GM20000 (cell line): ENCODE measurements at places on chromosomes 7 and 10.

DNA sequence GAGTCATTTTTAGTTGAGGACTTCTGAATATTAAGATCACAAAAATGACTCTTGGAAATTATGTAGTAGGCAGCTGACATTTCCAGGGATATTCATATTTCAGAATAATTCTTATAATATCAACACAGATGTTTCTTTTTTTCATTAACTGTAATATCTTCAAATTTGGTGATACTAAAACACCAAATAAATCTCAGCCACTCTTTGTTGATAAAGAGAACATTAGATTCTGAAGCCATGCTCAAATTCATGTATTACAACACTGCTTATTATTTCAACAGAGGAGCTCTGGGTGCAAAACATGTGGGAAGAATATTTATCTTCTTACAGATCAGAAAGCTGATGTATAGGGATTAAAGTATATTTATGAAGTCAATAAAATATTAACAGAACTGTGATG, 355.4 kb downstream of the CRPPA start:
- DNase-seq = no peak

GRCh38 chr7:5195157-5195556, 5.1 kb downstream of the WIPI2 start:
- DNase-seq = no peak

- no peak for DNase-seq
These were observed 48.1 kb downstream of the ITPRID1 start for GRCh38 chr7:31562002-31562401.

- DNase-seq = no peak
These were observed 13.2 kb upstream of the SCIN start for GRCh38 chr7:12557282-12557681.

GRCh38 chr10:72567421-72567820, 58.5 kb downstream of the MICU1 start:
- no peak for DNase-seq

DNA sequence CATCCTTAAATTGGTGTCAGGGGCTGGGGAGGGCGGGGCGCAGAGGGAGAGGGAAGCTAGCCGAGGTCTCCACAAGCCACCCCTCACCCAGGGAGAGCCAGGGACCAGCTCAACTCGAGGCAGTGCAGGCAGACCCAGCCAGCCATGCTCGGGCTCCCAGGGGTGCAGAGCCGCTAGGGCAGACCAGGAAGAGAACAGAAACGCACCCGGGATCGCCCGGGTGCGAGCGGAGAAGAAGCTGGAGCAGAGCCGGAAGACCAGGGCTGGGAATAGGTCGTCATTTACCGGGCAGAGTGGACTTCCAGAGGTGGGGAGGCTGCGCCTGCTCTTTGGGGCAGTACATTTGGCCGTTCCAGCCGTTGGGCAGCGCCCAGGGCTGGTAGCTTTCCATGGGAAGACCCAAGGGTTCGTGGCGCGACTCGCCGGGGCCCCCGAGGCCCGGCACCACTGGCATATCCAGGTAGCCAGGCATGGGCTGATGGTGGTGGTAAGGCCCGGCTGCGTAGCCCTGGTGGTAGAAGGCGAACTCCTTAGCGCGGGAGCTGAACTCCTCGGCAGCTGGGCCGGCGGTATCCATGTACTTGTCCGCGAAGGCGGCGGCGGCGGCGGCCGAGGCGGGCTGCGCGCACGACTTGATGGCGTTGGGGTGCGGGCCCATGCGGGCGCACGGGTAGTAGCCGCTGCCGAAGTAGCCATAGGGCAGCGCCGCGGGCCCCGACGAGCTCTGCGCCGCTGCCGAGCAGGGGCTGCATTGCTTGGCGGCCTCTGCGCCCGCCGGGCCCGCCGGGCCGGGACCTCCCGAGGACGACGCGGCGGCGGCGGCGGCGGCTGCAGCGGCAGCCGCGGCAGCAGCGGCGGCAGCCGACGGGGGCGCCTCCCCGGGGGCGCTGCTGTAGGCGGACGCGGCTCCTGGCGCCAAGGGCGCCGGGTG, 755 bp downstream of the HOXA13 start:
- DNase-seq = no peak

DNA sequence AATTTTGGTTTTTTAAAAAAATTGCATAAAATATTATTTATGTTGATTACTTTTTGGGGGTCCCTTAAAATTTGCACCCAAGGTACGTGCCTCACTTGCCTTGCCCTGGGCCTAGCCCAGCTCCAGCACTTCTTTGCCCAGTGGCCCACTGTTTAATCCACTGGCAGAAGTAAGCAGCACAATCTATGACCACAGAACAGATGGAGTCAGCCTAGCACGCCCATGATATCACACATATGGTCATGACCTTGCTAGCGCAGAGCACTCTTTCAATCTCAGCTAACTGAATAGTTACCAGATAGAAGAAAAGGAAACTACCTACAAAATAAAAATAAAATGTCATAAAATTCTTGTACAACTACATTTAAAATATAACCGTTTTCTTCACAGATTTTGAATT, 5.6 kb downstream of the OGA start:
- DNase-seq = no peak

DNA sequence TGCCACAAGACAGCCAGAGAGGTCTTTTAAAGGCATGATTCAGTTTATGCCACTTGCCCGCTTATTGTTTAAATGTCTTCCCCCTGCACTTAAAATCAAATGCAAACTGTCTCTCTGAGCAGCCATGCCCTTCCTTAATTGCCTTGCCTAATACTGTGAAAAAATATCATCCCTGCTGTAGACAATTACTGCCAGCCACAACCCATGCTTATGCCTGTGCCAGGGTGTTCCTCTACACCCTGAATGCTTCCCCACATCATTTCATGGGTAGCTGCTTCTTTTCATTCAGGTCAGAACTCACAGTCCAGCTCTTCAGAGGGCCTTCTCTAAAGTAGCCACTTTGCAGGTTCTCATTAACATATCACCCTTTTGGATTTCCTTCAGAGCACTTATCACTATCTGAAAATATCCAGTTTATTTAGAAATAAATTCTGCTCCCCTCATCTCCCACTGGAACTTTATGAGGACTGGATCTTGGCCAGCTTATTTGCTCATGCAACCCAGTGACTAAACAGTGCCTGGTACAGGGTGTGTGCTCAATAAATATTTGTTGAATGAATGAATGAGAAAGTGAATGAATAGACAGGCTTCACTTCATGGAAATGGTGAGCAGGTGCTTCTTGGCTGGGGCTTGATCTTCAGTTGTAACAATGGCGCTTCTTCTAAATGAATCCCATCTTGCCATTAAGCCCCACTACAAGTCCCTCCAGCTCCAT, 162.4 kb upstream of the MDFIC start:
- DNase-seq = no peak

GRCh38 chr7:53350241-53350640, 314.8 kb downstream of the POM121L12 start:
- peak; percentile 3 for DNase-seq

- DNase-seq = no peak
These were observed 19.4 kb upstream of the CABCOCO1 start for GRCh38 chr10:61643316-61643751.

- no peak for DNase-seq
These were observed 128.1 kb upstream of the ACBD5 start for GRCh38 chr10:27368706-27369105.

- no peak for DNase-seq
These were observed 46.5 kb upstream of the DGKI start for GRCh38 chr7:137893143-137893742.

DNA sequence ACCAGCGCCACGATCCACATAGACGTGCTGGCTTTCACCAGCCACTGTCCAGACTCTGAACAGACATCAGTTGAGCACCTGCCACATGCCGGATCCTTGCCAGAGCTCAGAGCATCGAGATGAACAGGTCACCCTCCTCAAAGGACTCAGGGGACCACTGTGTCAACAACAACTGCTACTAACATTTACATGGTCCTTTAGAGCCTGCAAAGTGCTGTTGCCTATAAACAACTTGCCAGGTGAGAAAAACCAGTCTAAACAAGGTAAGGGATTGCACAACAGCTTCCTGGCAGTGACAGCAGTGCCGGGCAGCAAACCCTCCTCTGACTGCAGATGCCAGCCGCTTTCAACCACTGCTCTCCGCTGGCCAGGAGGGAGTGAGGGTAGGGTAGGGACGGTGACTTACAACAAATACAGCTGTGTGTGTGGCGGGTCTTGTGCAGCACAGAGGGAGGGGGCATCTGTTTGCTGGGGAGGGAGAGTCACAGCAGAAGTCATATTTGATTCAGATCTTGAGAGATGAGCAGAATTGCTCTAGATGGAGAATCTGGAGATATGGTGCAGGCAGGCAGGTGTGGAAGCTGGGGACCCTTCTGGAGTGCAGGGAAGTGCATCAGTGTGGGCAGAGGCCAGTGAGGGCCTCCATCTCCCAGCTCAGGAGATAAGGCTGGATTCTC, 32.8 kb upstream of the RHEB start:
- no peak for DNase-seq

DNA sequence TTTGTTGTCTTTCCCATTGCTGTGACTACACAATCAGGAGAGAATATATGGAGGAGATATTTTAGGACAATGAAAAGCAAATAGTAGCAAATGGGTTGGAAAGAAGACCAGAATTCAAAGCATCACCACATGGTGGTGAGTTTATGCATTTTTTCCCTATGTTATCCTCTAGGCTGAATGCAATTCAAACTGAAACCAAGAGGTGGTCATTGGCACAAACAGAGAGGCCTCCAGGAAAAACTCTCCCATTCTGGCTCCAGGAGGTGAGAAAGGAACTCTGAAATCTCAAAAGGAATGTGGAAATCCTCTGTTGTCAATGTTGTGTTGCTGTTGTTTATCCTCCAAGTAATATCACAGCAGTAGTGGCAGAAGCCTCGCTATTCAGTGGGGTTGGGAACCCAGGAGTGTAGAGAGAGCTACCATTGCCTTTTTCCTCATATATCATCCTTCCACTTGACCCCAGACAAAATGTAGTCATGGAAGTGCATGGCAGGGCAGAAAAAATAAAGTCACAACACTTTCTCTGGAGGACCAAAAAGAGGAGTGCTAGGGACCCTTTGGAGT, 819.1 kb downstream of the GRID1 start:
- no peak for DNase-seq

- DNase-seq = no peak
These were observed 192.2 kb downstream of the ELAPOR2 start for GRCh38 chr7:86867163-86867762.

GRCh38 chr10:52256832-52257691, 57.0 kb upstream of the DKK1 start:
- DNase-seq = peak; percentile 15

DNA sequence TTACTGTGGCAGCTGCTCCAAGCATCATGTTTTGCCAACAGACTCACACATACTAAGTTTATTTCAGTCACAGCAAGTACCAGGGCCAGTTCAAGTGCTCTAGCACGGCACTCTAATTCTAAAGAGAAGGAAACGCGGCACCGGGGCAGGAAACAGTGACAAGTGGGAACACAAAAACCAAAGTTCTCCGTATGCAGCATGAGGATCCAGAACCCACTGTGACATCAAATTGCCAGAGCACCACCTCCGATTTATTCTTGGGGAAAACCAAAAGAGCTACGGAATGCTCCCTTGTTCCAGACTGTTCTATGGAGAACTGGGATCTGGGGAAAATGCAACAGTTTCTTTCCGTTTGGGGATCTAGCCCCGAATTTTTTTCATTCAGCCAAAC, 448 bp upstream of the PTER start:
- no peak for DNase-seq

- no peak for DNase-seq
These were observed 91.1 kb upstream of the DNAJB12 start for GRCh38 chr10:72445851-72446250.

DNA sequence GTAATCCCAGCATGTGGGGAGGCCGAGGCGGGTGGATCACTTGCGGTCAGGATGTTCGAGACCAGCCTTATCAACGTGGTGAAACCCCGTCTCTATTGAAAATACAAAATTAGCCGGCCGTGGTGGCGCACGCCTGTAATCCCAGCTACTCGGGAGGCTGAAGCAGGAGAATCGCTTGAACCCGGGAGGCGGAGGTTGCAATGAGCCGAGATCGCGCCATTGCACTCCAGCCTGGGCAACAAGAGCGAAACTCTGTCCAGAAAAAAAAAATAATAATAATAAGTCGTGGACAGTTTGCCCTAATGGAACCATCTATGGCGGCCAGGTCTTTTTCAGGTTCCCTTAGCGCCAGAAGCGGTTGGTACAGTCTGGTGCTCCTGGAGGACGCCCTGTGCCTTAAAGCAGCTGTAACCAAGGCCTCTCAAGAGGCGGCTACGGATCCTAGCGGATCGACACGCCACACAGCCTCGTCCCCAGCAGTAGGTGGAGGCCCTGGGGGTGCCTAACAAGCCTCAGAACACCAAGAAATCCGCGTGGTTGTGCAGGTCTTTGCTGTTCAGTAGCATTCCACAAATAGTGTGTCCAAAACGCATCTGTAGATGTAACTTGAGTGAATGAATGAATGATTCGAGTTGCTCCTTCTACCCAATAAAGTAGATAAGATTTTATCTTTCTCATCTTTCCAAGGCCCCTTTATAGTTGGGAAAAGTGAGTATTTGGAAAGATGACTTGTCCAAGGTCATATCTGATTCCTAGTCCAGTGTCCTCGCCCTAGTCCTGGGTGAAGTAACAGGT, 982 bp downstream of the PGAM1 start:
- DNase-seq = no peak

DNA sequence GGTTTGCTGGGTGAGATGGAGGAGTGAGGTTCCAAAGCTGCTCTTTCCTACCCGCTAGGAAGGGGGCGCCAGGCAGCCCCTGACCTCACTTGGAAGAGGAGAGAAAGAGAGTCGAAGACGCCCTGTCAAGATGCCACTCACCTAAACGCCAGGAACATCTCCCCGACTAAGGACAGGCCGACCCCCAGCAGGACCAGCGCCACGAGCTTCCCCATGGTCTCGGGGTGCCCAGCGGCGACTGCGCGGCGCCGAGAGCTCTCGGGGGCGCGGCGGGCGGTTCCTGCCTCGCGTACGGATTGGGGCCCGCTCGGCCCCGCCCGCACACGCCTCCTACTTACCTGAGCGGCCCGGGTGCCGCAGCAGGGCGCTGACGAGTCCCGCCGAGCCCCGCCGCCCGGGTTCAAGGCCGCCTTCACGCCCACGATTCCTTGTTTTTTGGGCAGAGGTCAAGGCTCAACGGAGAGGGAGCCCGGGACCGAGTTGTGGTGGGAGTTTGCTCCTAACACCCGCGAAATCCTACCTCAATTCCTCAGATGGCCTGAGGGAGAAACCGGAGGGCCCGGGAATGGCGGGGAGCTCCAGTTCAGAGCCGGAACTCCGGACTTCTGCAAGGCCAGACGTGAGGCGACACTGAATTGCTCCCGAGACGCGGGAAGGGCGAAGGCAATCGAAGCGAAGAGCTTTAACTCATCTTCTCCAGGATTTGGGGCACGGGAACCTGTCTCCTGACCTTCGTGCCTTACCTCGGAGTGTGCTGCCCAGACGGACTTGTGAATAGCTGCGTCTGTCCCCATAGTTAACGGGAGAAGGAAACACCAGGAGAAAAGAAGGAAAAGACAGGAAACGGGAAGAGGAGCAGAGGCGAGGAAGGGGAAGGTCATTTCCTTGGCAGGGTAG, at the start of gene PON3:
Gene PON3, minus strand, starts transcription at position 240 of the 897 bp plus-strand sequence. Its CDS starts 25 bp downstream, at position 215.
- DNase-seq = peak; percentile 26

GRCh38 chr10:31346953-31347352, 27.9 kb downstream of the ZEB1 start:
- no peak for DNase-seq

GRCh38 chr7:45659496-45660139, 85.5 kb downstream of the ADCY1 start:
- DNase-seq = no peak

- DNase-seq = no peak
These were observed 47.5 kb upstream of the TMEM248 start for GRCh38 chr7:66873476-66873875.
